ENCODE measurements at places on chromosomes 1 and 21. TPM values are rescaled to one million over a fixed set of nuclear protein-coding genes. Genes with fewer than 3 reads are reported as not detected.

Gene TFF1
- 0.61 TPM for total RNA-seq

GRCh38 chr21:31326522-31327242, 17.4 kb downstream of the TIAM1 start:
- no peaks in the 10 kb centered on the region for H3K27me3 ChIP-seq
- peaks cover 7% of the 10 kb centered on the region for H3K4me1 ChIP-seq
- no peak for DNase-seq
- no peak overlapping the region for H3K27ac ChIP-seq

DNA sequence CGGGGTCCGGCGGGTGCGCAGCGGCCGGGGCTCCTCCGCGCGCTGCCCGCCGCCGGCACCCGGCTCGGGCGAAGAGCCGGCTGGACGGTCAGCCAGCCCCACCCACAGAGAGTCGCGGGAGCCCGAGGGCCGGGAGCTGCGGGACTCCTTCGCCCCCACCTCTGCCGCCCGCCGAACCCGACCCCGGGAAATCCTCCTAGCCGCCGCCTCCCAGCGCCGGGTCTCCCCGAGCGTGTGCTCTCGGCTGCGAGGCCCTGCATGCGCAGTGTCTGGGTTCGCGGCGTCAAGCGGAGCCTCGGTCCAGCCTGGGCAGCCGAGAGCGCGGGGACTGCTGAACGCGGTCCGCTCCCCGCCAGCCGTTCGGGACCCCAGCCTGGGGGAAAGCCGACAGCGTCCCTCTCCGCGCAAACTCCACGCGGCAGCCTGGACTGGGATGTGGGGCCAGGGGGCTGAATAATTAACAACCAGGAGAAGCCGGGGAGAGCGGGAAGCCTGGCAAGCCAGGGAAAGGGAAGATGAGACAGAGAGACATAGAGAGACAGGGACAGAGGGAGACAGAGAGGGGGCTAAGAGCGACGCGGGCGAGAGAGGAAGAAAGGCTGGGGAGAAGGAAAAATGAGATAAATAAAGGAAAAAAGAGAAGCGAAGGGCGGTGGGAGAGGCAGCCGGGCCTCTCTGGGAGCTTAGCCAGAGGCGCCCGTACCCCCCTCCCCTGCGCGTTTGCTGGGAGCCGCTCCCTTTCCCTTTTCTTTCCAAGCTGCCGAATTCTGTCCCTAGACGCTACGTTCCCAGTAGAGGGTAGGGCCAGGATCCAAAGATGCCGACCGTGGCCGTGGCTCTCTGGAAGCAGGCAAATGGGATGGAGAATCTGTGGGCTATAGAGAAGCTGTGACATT, 64.2 kb downstream of the MEF2D start:
- no peak for DNase-seq
- H3K27me3 ChIP-seq: no peaks in the 10 kb centered on the region
- H3K36me3 ChIP-seq: no peaks in the 10 kb centered on the region
- H3K4me1 ChIP-seq: no peaks in the 10 kb centered on the region

Gene RPTN
- not detected for total RNA-seq

Gene ADAMTSL4
- 4.3 TPM for total RNA-seq

- peaks cover 56% of the 10 kb centered on the region for H3K4me1 ChIP-seq
- H3K27me3 ChIP-seq: no peaks in the 10 kb centered on the region
- H3K4me3 ChIP-seq: peak overlapping the region; percentile 62
Measured at GRCh38 chr1:40708750-40709099, 17.2 kb downstream of the NFYC start.

- no peak overlapping the region for H3K27ac ChIP-seq
- no peaks in the 10 kb centered on the region for H3K36me3 ChIP-seq
- no peaks in the 10 kb centered on the region for H3K4me1 ChIP-seq
- H3K27me3 ChIP-seq: no peaks in the 10 kb centered on the region
- no peak for DNase-seq
Measured at GRCh38 chr1:2072109-2072806, 22.0 kb downstream of the PRKCZ start.

GRCh38 chr1:219810451-219810850, 117.9 kb downstream of the SLC30A10 start:
- H3K4me1 ChIP-seq: no peaks in the 10 kb centered on the region
- H3K36me3 ChIP-seq: no peaks in the 10 kb centered on the region
- H3K27ac ChIP-seq: no peak overlapping the region
- no peak overlapping the region for H3K4me3 ChIP-seq

- peak within 1 kb of the TSS; percentile 48 for H3K27ac ChIP-seq
- no peaks in the 10 kb centered on the region for H3K27me3 ChIP-seq
- H3K4me1 ChIP-seq: peaks cover 4% of the 10 kb centered on the region
- H3K4me3 ChIP-seq: peak within 1 kb of the TSS; percentile 79
- peak; percentile 84 for DNase-seq
Measured at GRCh38 chr1:156020293-156021092, at the start of gene SSR2. Gene SSR2 (minus strand): TSS chr1:156020951. CDS start chr1:156020167, 784 bp downstream.

Gene PCNX2
- total RNA-seq: 15.3 TPM

Gene RHCE
- 0.64 TPM for total RNA-seq

GRCh38 chr1:164953815-164954214, 394.8 kb downstream of the PBX1 start:
- H3K4me1 ChIP-seq: no peaks in the 10 kb centered on the region
- no peak overlapping the region for H3K27ac ChIP-seq
- no peaks in the 10 kb centered on the region for H3K27me3 ChIP-seq
- DNase-seq: no peak

DNA sequence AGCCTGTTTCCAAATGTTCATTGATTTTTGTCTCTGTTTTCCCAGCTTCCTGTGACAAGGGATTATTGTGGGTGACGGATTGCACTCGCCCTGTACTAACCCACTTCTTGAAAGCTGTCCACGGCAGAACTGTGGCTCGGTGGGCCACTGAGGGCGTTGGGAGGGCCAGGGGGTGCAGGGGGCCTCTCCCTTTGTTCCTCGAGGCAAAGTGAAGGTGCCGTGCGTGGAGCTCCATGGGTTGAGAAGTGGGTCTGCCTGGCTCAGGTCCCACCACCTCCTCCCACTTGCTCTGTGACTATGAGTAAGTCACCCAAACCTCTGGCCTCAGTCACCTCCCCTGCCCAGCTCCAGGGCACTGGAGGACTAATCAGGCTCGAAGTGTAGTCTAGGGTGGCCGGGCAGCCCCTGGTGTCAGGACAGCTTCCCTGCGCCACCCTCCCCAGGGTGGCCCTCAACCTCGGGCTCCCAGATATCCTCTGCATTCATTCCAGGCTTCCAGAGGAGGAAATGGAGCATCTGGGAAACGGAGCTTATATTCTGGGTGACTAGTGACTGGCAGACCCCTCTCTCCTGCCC, 148.6 kb downstream of the NPHP4 start:
- H3K27me3 ChIP-seq: peaks cover 11% of the 10 kb centered on the region
- H3K36me3 ChIP-seq: no peaks in the 10 kb centered on the region
- H3K4me1 ChIP-seq: no peaks in the 10 kb centered on the region
- no peak overlapping the region for H3K27ac ChIP-seq
- no peak for DNase-seq
- H3K4me3 ChIP-seq: no peak overlapping the region

Gene PTAFR
- total RNA-seq: 1.3 TPM

DNA sequence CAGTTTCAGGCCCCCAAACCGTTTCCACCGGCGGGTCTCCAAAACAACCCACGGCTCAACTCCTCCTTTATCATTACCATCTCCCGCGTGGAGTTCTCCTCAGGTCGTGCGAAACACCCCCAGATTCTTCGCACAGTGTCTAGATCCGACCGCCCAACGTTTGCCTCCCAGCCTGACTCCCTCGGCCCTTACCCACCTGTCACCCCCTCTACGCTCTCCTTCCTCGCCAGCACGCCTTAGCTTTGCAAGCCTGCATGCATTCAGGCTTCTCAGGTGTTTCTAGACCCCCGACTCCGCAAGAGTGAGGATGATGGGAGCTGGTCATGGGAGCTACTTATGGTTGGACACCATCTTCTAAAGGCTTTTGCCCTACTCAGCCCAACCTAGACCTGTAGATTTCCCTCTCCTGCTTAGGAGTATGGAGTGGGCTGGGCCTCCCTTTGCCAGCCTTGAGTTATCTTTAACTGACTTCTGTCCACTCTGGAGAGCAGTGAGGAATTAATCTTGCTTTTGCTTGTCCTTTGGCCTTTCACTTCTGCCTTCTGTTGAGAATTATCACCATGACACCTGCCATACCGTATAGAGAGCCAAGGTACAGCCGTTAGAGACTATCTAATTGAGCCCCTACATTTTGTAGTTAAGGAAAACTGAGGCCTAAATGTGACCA, 865 bp downstream of the ATP5IF1 start:
- peak overlapping the region; percentile 72 for H3K27ac ChIP-seq
- DNase-seq: no peak
- H3K36me3 ChIP-seq: peaks cover 8% of the 10 kb centered on the region
- H3K27me3 ChIP-seq: no peaks in the 10 kb centered on the region

GRCh38 chr1:213138892-213139291, 87.9 kb downstream of the RPS6KC1 start:
- H3K27ac ChIP-seq: no peak overlapping the region
- no peaks in the 10 kb centered on the region for H3K36me3 ChIP-seq
- no peaks in the 10 kb centered on the region for H3K27me3 ChIP-seq
- peaks cover 8% of the 10 kb centered on the region for H3K4me1 ChIP-seq
- no peak for DNase-seq
- H3K4me3 ChIP-seq: no peak overlapping the region

GRCh38 chr1:19477284-19478249, 7.8 kb downstream of the CAPZB start:
- no peaks in the 10 kb centered on the region for H3K36me3 ChIP-seq
- no peaks in the 10 kb centered on the region for H3K27me3 ChIP-seq
- H3K4me1 ChIP-seq: no peaks in the 10 kb centered on the region
- H3K27ac ChIP-seq: no peak overlapping the region

GRCh38 chr1:110593902-110594301, 12.3 kb downstream of the KCNA2 start:
- H3K27ac ChIP-seq: no peak overlapping the region
- H3K4me1 ChIP-seq: no peaks in the 10 kb centered on the region
- H3K4me3 ChIP-seq: no peak overlapping the region
- peaks cover 68% of the 10 kb centered on the region for H3K27me3 ChIP-seq
- H3K36me3 ChIP-seq: no peaks in the 10 kb centered on the region

Gene CDC14A
- 5.1 TPM for total RNA-seq

DNA sequence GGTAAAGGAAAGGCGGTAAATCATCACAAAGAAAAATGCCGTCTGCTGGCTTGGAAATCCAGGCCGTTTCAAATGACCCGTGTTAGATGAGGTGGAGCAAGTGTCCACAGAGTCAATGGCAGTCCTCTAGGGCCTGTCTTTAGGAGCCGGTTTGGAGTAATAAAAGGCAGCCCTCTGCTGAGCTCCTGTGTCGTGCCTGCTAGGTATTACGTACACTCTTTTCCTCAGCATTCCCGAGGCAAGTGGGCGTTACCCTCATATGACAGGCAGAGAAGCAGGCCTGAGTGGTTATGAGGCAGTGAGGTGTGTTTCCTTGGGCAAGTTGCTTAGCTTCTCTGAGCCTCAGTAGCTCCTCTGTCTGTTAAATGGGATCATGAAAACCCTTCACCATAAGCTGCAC, 7.7 kb downstream of the NENF start:
- H3K4me1 ChIP-seq: peaks cover 14% of the 10 kb centered on the region
- H3K4me3 ChIP-seq: no peak overlapping the region
- H3K27me3 ChIP-seq: no peaks in the 10 kb centered on the region
- 0 out of 2 replicates have a peak, but pooled peaks cover 8% of the 10 kb centered on the region for H3K36me3 ChIP-seq

- peaks cover 18% of the 10 kb centered on the region for H3K36me3 ChIP-seq
- peak; percentile 19 for DNase-seq
- H3K27ac ChIP-seq: peak overlapping the region; percentile 12
- no peaks in the 10 kb centered on the region for H3K27me3 ChIP-seq
- peak overlapping the region; percentile 10 for H3K4me3 ChIP-seq
Measured at GRCh38 chr1:224407571-224408293, 26.9 kb downstream of the WDR26 start.

- no peak overlapping the region for H3K27ac ChIP-seq
- H3K4me1 ChIP-seq: no peaks in the 10 kb centered on the region
- no peak for DNase-seq
- no peaks in the 10 kb centered on the region for H3K36me3 ChIP-seq
- H3K4me3 ChIP-seq: no peak overlapping the region
- H3K27me3 ChIP-seq: no peaks in the 10 kb centered on the region
Measured at GRCh38 chr21:39066829-39067780, 116.1 kb downstream of the PSMG1 start.

- H3K4me1 ChIP-seq: no peaks in the 10 kb centered on the region
- H3K4me3 ChIP-seq: no peak overlapping the region
- H3K27me3 ChIP-seq: no peaks in the 10 kb centered on the region
- no peak overlapping the region for H3K27ac ChIP-seq
- H3K36me3 ChIP-seq: no peaks in the 10 kb centered on the region
Measured at GRCh38 chr1:184569106-184569505, 182.3 kb downstream of the C1orf21 start.

DNA sequence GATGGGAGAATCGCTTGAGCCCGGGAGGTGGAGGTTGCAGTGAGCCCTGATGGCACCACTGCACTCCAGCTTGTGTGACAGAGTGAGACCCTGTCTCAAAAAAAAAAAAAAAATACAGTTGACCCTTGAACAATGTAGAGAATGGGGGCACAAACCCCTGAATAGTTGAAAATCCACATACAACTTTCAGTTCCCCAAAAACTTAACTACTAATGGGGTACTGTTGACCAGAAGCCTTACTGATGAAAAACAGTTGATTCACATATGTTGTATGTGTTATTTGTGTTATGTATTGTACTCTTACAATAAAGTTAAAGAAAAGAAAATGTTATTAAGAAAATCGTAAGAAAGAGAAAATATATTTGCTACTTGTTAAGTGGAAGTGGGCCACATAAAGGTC, 51.2 kb upstream of the COA6 start:
- no peaks in the 10 kb centered on the region for H3K36me3 ChIP-seq
- no peak overlapping the region for H3K27ac ChIP-seq
- H3K4me3 ChIP-seq: no peak overlapping the region
- H3K4me1 ChIP-seq: no peaks in the 10 kb centered on the region

Gene IFI44L
- 0.10 TPM for total RNA-seq

DNA sequence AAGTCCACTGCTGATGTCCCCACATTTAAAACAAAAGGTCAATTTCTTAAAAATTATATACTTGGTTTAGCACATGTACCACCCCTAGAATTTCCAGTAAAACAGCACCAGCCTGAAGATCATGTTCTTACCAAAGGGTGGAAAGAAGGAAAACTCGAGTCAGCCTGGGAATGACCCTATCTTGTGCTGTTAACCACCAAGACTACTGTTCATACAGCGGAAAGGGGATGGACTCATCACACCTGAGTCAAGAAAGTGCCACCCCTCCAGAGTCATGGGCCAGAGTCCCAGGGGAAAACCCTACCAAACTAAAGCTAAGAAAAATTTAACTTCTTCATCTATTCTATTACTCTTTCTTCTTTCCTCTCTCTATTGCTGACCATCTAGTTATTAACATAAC, 113.6 kb upstream of the PPM1J start:
- no peaks in the 10 kb centered on the region for H3K27me3 ChIP-seq
- no peak for DNase-seq
- no peak overlapping the region for H3K4me3 ChIP-seq
- no peak overlapping the region for H3K27ac ChIP-seq
- no peaks in the 10 kb centered on the region for H3K4me1 ChIP-seq
